Stimulated activated CD4-positive, alpha-beta T cell treated with anti-CD3 and anti-CD28 coated beads, TNF-alpha, amount 100 ng/mL, for 1 hour (primary cell): ENCODE measurements at places on chromosomes 12 and 14.

- DNase-seq, result no peak
These were observed 516.7 kb upstream of the TMEM132C start for GRCh38 chr12:127750076-127750840.

GRCh38 chr14:64363265-64363846, 24.8 kb upstream of the MTHFD1 start:
- no peak for DNase-seq

- no peak for DNase-seq
These were observed 13.0 kb upstream of the CDC42BPB start for GRCh38 chr14:103070263-103070885.

DNA sequence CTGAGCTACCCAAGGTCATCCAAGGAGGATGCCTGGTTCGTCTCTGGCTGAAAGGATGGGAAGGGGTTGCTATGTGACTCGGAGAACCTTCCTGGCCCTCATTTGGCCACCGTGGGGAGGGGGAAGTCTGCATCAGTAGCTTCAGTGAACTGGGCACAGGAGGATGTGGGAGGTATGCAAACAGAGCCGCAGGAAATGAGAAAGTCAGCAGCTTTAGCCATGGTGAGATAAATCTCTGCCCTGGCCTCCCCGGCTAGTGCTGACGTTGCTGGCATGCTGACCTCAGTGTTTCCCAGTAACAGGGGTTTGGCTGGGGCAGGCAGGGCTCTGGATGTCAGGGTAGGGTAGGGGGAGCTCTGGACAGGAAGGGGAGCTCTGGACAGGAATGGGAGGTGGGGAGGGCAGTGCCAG, 2.3 kb upstream of the CEBPE start:
- DNase-seq, result no peak

DNA sequence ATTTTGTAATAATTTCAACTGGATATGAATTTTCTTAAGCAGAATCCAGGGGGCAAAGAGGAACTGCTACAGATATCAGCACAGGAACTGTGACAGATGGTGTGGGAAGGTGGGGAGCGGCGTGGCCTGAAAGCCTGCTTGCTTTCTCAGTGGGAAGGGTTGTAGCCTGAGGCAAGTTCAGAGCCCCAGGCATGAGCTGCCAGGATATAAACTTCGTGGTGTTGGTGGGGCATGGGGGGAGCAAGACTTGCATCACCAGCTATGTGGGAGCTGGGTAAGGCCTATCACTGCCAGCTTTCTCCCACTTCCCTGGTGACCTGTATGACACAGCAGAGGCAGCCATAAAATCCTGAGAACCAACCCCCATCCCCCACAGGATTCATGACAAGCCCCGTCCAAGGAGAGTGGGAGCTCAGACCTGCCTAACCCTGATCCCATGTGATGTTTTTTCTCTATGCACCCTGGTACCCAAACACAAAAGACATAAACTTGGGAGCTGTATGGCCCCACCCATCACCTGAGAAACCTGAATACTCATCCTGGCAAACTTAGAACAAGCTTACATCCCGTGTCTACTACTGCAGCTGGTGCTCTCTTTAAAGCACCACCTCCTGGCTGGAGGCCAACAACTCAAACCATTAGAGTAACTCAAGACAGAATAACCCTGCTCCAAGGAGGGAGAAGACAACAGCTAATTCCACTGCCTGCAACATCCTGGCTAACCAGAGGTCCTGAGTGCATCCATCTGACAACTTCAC, 16.5 kb downstream of the CLEC1A start:
- no peak for DNase-seq

- no peak for DNase-seq
These were observed 104.4 kb downstream of the PPM1A start for GRCh38 chr14:60353420-60353819.

DNA sequence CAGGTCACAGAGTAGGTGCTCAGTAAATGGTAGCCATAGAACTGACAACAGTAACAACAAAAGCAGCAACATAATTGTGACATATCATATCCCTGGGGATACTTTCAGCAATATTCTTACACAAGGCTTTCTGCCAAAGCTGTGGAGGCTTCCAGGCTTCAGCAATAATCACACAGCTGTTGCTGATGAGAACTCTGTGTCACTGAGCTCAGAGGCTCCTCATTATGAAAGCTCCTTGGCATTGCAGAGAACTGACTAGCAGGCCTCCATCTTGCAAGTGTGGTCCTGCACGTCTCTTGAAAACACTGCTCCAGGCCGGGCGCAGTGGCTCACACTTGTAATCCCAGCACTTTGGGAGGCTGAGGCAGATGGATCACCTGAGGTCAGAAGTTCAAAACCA, 97.3 kb upstream of the BTG1 start:
- no peak for DNase-seq

GRCh38 chr14:53957739-53958138, 1.1 kb upstream of the BMP4 start:
- no peak for DNase-seq

DNA sequence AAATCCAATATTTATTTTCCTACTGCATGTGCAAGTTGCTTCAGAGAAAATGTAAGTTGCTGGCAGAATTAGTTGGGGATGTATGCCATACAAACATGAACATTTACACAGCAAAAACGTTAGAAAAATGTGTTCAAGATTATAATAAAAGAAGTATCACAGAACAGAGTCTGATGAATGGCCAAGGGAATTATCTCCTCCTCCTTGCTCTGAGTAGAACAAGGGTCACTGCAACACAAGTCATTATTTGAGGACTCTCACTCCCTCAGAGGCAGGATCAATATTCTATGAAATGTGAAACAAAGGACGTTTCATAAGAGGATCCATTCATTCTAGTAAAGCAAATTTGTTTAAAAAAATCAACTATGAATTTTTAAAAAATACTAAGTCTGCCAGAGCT, 177.8 kb downstream of the PRKD1 start:
- DNase-seq, result no peak

DNA sequence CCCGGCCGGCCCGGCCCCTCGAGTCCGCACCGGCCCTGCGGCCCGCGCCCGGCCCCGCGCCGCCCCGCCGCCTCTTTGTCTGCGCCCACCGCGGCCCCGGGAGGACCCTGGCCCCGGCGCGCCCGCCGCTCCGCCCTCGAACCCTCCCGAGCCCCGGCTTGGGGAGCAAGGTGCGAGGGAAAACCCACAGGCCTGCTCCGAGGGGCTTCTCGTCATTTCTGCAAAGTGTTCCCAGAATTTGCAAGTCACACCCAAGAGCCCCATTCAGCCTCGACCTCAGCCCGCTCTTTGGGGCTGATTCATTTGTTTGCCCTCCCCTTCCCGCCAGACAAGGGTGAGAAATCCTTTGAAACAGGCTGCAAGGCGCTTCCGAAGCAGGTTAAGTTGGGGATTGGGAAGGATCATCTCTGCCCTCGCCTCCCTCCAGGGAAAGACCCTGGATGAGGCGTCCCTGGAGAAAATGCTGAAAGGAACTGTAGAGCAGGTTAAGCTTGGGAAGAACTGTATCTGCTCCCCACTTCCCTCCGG, 325 bp upstream of the CLIP1 start:
- no peak for DNase-seq

GRCh38 chr12:31324116-31324844, 1.7 kb downstream of the SINHCAF start:
- DNase-seq, result peak; percentile 40

DNA sequence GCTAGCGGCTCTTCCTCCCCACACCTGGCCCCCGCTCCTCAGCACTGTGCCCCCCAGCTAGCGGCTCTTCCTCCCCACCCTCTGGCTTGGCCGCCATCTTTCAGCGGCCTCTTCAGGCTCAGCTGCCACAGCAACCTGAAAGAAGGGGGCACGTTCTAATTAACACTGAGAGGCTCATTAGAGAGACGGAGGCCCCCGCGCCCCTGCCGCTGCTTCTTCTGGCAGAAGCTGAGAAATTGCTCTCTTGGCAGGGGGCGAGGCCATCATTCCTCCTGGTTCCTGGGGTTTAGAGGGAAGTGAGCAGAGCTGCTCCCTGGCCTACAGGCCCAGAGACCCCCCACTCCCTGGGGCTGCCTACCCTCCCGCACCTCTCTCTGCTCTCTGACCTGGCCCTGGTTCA, 64.4 kb downstream of the IQSEC3 start:
- no peak for DNase-seq

DNA sequence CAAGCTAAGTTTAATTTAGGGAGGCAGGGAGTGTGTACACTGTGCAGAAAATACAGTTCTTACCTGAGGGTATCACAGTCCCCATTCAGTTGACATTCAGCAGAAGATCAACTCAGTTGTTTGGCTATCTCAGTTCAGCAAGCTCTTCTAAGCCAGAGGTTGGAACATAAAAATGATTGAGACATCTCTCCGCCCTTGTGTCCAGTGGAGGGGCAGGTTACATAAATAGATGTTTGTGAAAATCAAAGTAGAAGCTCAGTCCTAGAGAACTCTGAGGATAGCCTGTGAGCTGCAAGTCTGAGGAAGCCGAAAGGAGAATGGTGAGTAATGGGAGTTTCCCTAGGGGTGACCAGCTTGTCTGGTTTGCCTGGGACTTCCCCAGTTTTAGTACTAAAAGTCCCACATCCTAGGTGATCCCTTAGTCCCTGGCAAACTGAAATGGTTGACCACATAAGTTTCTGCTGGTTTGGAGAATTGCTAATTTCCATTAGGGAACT, 251.4 kb upstream of the ATP2B1 start:
- no peak for DNase-seq

DNA sequence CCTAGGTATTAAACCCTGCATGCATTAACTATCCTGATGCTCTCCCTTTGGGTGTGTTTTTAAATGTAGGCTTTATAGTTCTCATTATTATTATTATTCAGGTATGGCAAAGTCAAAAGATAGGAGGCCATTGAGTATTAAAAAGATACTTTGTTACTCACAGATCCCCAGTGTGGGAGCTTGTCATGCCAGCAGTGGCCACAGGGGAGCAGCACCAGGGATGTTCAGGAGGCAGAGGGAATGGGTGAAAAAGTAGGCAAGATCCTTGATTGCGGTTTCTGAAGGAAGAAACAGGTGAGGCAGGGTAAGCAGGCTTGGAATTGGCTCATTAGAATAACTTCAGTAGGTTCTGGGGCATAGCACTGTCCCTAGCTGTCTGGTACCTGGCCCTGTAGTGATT, 382.2 kb downstream of the MED13L start:
- DNase-seq, result no peak

DNA sequence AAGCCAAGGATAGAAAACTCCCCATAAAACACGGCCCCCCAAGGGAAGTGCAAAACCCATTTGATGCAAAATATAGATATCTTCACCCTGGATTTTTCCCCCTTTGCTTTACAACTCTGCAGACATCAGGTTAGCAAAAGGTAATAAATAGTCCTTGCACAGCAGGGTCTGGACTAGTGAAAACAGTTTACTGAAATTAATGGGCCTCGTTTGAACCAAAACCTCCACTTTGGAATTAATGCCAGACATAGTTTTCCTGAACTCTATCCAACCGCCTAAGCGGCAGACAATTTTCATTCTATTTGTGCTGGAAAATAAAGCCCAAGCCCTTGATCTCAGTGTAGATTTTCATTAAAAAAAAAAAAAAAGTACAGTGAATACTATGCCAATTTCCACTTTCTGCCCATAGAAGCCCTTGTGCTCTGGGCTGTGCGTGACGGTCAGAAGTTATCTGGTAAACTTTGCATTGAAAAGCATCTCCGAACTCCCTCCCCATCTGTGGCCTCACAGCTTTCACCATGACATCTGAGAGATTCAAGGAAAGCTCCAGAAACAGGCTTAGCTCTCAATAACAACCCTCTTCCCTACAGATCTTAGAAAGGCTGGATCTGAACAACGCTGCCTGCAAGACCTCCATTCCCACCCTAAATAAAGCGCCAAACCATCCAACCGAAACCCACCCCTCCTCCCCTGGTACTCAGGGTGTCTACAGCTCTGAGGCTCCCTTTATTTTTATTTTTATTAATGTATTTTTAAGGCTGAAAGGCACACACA, 11.0 kb upstream of the IRF2BPL start:
- no peak for DNase-seq

DNA sequence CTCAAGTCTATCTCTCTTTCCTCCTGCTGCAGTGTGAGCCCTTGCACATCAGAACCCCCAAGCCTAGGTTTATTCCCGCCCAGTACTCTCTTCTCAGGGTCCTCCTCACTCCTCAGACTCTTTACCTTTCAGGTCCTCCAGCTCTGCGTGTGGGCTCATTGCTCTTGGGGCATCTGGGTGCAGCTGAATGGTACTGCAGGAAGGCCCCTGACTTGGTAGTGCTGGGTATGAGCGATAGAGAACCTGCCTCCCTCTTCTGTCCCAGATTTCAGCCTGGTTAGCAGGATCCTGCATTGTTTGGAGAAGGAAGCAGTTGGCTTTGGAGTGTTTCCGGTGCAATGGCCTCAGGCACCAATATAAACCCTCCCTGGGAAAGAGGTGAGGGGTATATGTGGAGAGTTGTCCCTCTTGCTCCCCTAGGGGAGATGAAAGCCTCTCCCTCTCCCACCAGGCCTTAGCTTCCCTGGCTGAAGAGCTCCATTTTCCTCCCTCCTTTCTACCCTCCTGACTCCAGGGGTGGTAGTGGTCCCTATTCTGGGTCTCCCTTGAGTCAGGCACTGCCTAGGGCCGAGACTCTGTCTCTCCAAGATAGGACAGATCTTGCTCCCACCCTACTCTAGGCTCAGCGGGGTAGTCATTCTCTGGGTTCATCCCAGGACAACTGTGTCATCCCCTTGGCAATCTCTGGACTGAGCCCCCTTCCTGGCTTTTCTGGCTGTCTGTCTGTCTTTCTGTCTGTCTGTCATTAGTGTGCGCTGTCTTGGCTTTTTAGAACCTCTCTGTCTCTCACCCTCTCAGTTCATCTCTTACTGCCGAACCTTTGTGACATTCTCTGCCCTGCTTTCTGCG, 3.8 kb downstream of the LRP1 start:
- DNase-seq, result no peak

DNA sequence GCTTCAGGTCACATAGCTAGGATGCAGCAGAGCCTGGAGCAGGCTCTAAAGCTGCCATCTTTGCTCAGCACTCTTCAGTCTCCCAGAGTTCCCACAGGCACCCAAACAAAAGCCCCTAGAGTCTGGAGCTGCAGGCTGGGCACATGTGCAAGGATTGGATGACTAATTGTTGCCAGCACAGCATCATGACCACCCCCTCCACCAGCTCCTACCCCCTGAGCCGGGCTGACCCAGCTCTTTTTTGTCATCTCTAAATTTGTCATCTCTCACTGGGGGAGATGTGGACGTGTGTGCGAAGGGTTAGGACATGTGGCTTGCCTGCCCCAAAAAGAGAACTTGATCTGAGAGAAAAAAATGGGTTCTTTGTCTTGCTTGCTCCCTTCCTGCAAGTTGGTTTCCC, 4.3 kb upstream of the MMP19 start:
- DNase-seq, result no peak
